ENCODE measurements at places on chromosomes 4 and X. TPM values are rescaled to one million over a fixed set of nuclear protein-coding genes. Genes with fewer than 3 reads are reported as not detected.

DNA sequence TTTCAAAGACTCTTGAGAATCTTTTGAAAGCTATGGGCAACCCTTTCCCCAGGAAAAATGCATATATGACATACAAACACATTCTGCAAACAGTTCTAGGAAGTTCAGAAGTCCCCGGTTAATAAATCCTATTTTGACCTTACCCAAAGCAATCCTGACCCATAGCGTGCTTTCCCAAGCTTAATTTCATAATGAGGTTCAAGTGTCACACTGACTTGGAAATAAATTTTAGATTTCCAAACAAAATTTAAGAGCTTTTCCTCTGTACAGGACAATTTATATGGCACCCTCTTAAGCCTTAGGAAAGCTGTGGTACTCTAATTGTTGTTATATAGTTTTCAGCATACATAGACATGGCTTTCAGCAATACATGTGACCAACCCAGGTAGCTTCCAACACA lies 11.3 kb downstream of the MID2 start:
- DNase-seq = no peak
- no peak overlapping the region for H3K27ac ChIP-seq
- H3K27me3 ChIP-seq = no peaks in the 10 kb centered on the region
- no peaks in the 10 kb centered on the region for H3K4me1 ChIP-seq

DNA sequence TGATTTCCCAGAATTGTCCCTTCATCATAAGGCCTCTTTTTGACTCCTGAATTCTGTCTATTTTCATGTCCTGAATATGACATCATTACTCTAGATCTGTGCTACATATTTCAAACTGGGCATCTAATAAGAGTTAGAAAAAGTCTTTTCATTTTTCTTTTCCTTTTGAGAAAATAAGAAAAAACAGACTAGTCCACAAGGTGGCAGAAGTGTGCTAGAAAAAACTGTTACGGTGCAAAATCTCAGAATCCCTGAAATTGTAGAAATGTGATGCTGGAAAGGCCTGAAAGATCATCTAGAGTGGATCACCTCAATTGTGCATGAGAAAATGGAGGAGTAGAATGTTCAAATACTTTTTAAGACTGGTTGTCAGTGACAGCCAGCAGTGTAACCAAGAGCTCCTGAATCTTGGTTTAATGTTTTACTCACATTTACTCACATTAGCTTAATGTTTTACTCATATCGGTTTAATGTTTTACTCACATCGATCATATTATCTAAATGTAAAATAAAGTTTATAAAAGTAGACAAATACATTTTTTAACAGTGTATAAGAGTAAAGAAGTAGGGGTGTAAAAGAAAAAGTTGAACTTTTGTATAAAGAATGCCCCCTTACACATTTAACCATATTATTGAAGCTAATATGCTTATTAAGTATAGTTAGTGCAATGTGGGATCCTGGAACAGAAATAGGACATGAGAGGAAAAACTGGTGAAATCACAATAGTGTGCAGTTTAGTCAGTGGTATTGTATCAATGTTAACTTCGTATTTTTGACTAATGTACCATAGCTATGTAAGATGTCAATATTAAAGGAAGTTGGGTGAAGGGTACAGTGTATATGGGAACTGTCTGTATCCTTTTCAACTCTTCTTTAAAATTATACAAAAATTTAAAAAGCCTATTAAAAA lies 15.2 kb downstream of the ASB11 start:
- H3K4me3 ChIP-seq = no peak overlapping the region
- H3K36me3 ChIP-seq = no peaks in the 10 kb centered on the region
- no peak overlapping the region for H3K27ac ChIP-seq
- no peak for DNase-seq
- peaks cover 3% of the 10 kb centered on the region for H3K27me3 ChIP-seq

DNA sequence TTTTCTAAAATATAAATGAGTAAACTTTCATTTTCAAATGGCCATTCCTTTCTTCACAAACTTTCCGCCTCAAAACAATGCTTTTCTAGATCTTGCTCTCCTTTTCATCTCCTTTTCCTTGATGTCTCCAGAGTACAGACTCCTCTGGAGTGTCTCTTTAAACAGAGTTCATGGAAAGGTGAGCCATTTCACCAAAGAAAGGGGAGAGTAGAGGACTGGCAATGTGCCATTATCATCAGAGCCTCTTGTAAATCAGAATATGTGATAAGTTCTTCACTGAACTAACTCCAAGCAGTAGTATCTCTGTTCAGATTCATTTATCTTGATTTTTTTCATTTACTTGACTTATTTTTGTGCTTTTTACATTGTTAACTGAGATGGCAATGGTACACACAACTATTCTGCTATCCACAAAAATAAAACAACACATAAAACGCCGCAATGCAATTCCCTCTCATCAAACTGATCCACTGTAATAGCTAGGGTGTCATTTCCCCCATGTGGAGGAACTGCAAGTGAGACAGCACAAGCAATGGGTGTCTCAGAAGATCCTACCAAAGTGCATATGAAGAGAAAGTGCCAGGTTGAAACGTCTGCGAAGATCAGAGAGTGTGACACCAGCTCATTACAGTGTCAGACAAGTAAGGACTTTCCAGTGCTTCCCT lies 125.4 kb downstream of the RASL11B start:
- DNase-seq = no peak
- no peak overlapping the region for H3K27ac ChIP-seq
- H3K4me3 ChIP-seq = no peak overlapping the region
- no peaks in the 10 kb centered on the region for H3K36me3 ChIP-seq
- H3K4me1 ChIP-seq = peaks cover 6% of the 10 kb centered on the region

- H3K4me1 ChIP-seq = peaks cover 8% of the 10 kb centered on the region
- H3K27ac ChIP-seq = no peak overlapping the region
- H3K4me3 ChIP-seq = no peak overlapping the region
- H3K36me3 ChIP-seq = peaks cover 21% of the 10 kb centered on the region
- no peak for DNase-seq
These were observed 108.4 kb downstream of the ARSJ start for GRCh38 chr4:113871080-113871479.

DNA sequence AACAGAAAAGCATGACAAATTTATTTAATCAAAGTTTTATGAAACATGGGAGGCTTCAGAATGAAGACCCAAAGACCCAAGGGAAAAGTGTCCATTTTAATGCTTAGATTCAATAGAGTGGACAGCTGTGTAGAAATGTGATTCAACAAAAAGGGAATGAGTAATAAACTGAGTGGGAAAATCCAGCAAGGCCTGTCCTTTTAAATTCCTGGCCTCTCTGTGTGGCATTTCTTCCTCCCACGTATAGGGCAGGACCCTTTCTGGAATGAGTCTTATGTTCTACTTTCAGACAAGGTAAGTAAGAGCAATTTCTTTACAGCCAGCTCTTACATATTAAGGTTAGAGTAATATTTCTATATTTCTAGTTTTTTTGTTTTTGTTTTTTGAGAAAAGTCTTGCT lies 14.5 kb downstream of the AASDH start:
- H3K4me3 ChIP-seq = no peak overlapping the region
- no peak for DNase-seq
- H3K27me3 ChIP-seq = no peaks in the 10 kb centered on the region
- no peak overlapping the region for H3K27ac ChIP-seq
- peaks cover 22% of the 10 kb centered on the region for H3K36me3 ChIP-seq

DNA sequence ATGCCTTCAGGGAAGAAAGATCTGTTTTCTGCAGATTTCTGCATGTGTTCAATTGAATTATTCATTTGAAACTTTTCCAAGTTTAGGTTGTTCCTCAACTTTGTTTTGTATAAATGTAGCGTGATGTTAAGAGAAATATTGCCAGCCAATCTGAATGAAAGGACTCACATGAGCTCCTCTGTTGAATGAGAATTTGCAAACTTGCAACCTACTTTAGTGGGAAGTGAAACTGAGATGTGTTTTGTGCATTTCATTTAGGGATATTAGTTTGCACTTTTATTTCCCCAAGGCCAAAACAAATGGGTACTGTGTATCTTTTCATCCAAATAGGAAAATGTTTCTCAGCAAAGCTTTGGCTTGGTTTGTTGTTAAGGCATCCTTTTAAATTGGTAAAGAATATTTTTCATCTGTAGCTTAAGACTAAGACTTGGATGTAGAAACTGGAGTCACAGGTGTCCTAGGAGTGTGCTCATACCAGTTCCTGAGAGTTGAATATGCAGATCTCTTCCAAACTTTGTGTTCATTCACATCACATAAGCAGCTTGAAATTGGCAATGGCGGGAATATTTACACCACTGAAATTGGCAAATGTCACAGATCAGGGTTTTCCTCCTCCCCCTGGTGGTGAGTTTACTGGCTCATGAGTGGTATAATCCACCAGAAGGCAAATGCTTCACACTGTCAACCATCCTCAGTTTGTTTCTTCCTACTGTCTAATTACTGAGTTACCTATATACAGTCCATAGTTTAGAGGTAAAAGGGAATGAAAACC lies 193.6 kb upstream of the BANK1 start:
- peaks cover 7% of the 10 kb centered on the region for H3K27me3 ChIP-seq
- no peak overlapping the region for H3K4me3 ChIP-seq
- no peak overlapping the region for H3K27ac ChIP-seq
- no peak for DNase-seq

NHSL2 gene
- total RNA-seq = 7.3 TPM

GPR50 gene
- total RNA-seq = not detected

Measured in osteocyte (in vitro differentiated cells).